Esophagus mucosa (tissue), 1 donor: ENCODE measurements at places on chromosomes 11 and 22.

DNA sequence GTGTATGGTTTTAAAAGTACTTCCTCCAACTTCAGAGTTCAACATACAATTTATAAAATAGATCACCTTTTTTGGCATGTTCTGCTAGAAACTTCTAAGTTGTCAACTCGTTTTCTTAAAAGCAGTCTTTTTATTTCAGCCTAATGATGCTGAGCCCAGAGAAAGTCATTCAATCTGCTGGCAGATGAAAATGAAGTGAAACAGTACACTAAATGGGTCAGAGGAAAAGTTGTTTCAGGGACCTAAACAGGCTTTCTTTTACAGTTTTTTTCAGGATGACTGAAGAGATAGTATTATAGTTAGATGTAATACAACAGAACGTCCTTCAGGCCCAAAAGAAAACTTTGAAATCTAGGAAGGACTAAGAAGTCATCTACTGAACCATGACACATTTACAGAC, 842.7 kb upstream of the CCDC90B start:
- no peak for ATAC-seq

DNA sequence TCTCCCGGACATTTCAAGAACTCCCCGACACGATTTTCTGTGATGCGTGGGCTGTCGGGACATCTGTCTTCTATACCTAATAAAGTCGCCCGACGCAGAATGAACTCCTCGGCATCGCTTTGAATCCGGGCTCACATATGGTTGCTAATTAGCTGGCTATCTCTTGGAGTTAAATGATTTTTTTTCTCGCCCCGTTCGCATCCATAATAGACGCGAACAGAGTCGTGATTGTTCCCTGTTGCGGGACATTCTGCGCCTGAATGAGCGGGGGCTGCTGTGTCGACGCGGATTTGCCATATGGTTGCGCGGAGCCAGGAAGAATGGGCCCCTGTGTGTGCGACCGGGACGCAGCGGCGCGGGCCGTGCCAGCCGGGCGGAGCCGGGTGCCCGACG, 16.4 kb downstream of the CDKN1C start:
- no peak for ATAC-seq

DNA sequence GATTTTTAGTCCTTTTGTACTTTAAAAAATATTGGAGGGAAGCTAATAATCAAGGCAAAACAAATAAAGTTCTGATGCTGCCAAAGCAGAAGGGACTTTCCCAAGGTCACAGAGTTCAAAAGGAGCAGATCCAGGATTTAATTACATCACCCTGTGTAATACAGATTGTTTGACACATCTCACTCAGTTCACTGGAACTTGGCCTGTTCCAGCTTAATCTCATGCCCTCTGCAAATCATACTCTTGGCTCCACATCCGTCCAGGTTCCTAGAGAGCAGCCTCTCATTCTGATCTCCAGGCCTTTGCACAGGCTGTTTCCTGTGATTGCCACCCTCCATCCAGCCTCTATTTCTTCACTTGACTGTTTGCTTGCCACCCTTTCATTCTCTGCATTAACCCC, 151.7 kb downstream of the SPON1 start:
- ATAC-seq = no peak

DNA sequence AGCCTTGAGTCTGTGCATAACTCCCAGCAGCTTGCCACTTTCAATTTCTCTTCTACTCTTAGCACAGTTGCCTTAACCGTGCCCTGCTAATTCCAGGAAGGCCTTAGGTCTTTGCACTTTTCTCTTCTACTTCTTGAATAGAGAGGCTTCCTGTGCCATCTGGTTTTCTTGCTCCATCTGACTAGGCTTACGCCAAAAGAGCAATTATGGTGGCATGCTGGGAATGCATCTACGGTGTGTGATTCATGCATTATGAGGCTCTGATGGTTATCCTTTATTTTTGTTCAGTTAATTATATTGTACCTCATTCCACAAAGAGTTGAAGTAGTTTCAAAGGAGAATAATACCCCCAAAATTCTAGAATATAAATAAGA, 29.4 kb downstream of the SIK2 start:
- ATAC-seq = no peak

GRCh38 chr11:64864473-64865285, 13.7 kb downstream of the EHD1 start:
- ATAC-seq = peak; percentile 34

DNA sequence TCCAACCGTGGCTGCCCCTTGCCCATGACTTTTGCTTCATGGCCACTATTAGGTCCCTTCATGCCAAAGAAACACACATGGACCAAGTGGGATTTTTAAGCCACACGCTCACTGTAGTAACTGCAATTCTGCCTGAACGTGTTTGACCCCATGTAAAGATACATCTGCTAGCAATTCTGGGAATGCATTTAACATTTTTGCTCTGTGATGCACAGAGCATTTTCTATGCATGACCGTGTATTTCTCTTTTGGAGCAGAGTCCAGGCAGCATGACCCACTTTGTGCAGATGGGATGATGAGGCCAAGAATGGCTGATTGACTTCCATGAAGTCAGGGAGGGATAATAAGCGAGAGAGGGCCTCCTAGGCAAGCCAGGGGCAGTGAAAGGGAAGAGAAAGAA, 108.5 kb downstream of the TP53I11 start:
- no peak for ATAC-seq

DNA sequence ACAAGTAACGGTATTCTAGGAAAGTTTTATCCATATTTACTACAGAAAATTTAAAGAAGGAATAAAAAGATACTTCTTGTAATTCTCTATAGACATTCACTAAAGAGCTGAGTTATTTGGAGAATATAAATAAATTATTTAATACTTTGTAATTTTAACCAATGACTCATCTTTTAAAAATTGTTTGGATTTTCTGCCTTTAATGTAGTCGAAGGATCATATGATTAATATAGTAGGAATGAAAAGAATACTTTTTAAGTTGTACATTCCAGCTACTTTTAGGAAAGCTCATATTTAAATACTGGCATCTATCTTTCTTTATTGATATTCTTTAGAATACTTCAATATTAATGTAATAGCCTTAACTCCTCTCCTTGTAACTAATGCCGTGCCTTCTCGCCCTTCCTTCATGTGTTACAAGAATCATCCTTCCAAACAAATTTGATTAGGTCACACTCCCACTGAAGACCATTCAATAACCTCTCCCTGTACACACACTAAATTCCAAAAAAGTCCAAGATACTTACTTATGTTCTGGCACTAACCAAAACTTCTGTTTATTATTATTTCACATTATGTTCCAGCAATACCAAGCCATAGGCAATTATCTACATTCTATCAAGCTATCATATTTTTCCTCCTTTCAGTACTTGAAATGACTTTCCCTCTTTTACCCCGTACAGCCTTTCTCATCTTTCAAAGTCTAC, 501.9 kb downstream of the CNTN5 start:
- ATAC-seq = no peak

DNA sequence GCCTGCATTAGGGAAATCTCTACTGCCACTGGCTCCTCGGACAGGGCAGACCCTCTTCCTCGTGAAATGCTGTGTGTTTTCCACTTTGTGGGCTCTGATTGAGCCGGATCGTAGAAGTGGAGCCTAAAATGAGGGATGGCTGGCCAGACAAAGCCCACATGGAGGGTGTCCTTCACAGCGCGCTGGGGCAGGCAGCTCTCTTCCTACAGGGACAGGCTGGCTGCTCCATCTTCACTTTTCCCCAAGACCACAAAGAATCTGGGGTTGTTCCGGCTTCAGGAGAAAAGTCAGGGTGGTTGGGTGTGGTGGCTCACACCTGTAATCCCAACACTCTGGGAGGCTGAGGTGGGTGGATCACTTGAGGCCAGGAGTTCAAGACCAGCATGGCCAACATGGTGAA, 94.9 kb downstream of the MORC2 start:
- ATAC-seq = no peak

DNA sequence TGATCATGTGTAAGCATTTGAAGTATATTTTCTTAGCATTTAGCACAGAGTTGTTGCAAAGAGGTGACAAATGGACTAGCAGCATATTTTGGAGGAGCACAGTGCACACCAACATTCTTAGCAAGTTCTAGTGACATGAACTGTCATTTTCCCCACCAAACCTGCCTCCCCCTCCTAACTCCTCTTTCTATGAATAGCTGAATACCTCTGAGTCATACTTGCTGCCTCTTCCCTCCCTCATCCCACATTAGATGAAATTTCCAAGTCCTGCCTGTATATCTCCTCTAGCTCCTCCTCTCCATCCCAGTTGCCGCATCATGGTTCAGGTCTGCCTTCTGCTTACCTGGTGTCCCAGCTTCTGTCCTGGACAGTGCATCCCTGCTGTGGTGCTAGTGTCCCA, 7.2 kb downstream of the OSBP2 start:
- ATAC-seq = peak; percentile 13

- ATAC-seq = no peak
These were observed 4.2 kb downstream of the HEPN1 start for GRCh38 chr11:124923296-124923695.

GRCh38 chr11:46889689-46890475, 28.5 kb downstream of the LRP4 start:
- ATAC-seq = peak; percentile 88

DNA sequence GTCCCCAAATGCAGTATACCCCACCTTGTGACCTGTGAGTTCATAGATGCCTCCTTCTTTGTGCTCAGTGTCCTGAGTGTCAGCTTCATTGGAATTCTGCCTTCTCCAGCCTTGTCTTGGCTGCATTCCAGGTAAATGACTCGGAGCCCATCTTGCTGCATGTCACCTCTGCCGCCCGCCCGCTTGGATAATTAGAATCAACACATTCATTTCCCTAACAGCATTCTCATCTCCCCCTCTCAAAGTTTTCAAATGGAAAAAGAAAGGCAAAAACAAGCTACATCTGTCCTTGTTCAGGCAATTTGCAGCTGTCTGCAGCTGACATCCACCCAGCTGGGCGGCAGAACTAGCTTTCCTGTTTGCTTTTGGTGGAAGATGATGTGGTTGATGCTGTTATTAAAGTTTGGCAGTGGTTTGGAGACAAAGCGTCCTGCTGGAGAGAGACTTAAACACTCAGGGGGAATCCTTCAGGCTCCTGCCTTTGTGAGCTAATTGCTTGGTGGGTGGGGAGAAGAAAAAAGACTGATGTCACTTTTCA, 198.8 kb upstream of the SEZ6L start:
- ATAC-seq = no peak

GRCh38 chr11:47994417-47994816, 14.1 kb downstream of the PTPRJ start:
- ATAC-seq = no peak

DNA sequence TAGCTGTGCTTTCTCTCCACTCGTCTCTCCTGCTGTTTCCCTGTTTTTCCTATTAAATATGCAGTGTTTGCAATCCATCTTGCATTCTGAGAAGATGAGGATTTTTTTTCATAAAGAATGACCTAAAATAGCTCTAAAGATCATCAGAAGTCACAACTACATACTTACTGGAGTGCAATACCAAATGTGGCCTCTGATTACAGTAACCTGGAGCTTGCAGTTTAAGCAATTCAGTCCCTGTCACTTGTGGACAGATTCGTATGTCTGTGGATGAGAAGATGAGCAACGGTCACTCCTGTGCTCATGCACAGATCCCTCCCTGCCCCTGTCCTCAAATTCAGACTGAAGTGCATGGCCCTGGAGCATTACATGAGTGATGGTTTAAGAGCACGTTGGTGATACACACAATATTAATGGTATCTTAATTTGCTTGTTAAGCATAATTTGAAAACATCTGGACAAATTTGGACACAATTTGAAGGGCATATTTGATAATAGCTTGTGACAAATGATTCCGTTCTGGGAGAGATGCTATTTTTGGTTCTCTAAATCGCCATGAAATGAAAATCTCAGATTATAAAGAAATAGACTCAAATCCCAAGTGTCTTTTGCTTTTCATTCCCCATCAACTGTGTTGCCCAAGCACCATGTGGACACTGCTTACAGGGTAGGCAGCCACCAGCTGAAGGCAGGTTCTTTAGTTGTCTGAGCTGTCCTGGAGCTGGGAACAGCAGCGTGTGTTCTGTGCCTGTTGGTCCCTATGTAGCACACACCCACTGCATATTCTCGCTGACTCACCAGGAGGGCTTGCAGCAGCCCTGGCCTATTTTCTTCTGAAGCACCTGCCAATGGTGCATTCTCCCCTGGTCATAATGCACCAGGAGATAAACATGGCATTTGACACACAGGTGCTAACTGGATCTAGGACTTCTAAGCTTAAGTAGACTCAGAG, 32.6 kb upstream of the PRAME start:
- ATAC-seq = no peak

DNA sequence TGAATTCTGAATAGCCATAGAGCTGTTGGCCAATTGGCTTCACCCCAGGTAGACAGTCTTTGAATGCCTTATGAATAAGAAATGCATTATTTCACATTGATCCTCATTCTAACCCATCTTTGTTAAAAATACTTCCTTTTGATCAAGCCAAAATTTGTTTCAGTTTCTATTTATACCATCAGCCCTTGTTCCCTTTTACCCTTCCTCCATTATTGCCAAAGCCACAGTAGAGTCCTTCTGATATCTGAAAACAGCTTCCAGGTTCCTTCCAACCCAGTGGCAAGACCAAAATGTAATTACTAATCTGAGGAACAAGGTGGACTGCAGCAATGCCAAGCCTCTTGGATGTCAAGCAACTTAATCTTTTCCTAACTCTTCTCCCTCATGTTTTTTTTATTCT, 458.8 kb downstream of the BUD13 start:
- no peak for ATAC-seq

- ATAC-seq = no peak
These were observed 85.0 kb upstream of the ANO1 start for GRCh38 chr11:69992943-69993694.

DNA sequence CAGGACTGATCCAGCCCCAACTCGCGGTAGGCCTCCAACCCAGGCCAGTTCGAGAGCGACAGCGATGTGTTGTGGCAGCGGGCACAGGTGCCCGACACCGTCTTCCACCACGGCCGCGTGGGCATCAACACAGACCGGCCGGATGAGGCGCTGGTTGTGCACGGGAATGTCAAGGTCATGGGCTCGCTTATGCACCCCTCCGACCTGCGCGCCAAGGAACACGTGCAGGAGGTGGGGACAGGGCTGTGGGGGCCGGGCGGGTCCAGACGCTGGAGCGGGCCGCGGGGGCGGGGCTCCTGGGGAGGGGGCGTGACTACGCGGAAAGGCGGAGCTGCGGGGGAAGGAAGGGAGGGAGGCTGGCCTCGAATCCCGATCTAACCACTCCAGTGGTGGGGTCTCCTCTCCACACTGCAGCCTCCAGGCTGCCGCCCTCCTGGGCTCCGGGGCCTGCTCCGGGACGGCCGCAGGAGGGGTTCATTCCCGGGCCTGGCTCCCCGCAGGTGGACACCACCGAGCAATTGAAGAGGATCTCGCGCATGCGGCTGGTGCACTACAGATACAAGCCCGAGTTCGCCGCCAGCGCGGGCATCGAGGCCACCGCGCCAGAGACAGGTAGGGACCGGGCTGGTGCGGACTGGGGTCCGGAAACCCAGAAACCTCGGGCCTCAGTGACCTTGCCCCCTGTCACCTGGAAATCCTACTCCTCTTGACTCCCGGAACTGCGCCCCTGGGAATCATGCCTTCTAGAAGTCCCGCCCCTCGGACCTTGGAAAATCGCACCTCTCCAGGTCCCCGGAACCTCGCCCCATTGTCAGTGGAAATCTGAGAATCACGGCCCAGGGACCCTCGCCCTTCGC, 14.9 kb downstream of the TMEM258 start:
- peak; percentile 6 for ATAC-seq

GRCh38 chr11:10693509-10694081, at the start of gene IRAG1:
Gene IRAG1, minus strand, starts transcription at chr11:10693755. Its CDS starts 153 bp downstream, at chr11:10693602.
- ATAC-seq = peak; percentile 18
